ENCODE measurements at places on chromosomes 11 and 22.

DNA sequence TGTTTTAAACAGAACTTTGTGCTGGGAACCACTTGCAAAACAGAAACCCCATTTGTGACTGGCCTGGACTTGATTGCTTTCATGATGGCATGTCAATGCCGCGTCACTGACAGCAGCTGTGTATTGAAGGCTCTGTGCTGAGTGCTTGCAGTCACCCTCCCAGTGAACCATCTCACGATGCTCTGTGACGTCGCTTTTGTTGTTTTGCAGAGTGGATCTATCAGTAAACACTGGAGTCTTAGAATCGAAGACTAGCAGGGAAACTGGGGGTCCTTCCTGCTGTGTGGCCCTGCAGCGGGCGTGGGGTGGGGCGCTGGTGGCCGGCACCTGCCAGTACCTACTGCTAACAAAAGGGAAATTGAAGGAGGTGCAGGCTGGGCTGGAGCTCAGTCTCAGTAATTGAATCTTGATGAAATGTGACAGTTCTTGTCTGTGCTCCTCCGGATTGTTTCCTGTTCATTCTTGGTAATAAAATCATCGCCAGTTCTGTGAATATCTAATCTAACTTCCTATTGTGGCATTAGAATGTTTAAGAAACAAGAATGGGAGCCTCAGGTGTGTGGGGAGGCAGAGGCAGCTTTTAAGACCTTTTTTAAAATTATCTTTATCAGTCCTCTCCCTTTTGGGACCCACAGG, 50.5 kb upstream of the PARVG start:
- DNase-seq, result no peak

- DNase-seq, result no peak
Measured at GRCh38 chr11:127109796-127110480, 109.4 kb upstream of the KIRREL3 start.

- no peak for DNase-seq
Measured at GRCh38 chr11:75293903-75294302, 53.3 kb downstream of the TPBGL start.

DNA sequence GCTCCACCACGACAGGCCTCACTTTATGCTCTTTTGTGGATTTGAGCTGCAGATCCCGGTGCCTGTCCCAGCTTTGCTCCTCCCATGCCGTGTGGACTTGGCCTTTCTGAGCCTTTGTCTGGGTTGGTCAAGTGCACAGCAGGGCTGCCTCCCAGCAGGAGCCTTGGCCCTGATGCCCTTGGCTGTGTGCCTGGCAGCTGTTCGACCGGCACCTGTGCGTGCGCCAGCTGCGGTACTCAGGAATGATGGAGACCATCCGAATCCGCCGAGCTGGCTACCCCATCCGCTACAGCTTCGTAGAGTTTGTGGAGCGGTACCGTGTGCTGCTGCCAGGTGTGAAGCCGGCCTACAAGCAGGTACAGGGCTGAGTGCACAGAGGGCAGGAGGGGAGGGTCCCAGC, 46.5 kb downstream of the MYO7A start:
- DNase-seq, result no peak

DNA sequence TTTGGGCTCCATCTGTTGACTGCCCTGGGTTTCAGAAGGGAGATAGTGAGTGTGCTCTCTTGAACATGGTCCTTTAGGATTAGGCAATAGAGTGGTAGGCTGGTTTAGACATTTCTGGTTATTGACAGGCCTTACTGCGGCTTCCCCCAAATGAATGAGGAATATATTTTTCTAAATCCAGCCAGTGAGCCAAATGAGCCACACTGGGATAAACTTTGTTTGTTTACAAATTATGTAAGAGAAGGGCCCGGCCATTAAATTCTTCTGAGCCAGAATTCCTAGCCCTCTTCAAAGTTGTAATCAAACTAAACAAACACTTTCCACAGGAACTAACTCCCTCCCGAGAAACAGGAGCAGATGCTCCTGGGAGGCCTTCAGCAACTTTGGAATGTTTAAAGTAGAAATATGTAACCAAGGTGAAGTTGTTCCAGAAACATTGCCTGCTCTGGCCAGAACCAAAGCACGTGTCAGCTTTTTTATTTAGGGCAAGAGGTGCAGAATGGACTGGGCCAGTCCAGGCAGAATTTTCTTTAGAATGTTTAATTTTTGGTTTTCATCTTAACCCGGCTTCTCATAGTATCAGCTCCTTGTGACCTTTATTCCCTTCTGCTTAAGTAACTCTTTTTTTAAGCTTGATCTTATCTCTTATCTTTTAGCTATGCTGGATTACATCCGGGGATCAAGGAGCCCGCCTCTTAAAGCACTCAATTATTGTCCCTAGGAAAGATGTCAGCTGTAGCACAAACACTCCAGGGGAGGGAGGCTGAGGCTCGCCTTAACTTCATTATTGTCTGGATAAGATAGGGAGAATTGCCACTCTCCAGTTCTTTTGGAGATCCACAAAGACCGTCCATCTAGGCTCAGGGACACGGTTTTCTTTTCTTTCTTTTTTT, 28.7 kb downstream of the ZNRF3 start:
- DNase-seq, result no peak

DNA sequence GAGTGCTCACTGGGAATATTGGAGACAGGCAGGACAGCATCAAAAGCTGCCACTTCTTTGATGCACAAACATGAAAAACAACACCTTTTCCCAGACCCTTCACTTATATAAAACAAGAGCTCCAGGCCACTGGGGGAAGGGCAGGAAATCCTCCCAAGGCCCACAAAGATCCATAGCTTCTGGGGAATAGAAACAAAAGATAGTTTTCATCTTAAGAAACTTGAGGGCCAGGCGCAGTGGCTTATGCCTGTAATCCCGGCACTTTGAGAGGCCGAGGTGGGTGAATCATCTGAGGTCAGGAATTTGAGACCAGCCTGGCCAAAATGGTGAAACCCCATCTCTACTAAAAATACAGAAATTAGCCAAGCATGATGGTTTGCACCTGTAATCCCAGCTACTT, 15.3 kb downstream of the RTL6 start:
- no peak for DNase-seq

DNA sequence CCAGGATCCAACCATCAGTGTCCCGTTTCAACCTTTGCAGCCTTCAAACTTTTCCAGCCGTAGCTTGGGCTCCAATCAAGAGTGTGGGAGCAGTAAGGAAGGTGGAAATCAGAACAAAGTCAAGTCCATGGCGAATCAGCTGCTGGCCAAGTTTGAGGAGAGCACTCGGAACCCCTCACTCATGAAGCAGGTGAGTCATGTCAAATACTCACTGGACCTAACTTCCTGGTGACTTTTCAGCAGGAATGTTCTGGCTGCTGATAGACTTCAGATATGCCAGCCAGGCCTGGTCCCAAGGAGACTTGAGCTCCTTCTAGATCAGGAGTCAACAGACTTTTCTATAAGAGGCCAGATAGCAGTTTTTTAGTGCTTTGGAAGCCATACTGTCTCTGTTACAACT, 129.0 kb downstream of the MICAL2 start:
- no peak for DNase-seq

DNA sequence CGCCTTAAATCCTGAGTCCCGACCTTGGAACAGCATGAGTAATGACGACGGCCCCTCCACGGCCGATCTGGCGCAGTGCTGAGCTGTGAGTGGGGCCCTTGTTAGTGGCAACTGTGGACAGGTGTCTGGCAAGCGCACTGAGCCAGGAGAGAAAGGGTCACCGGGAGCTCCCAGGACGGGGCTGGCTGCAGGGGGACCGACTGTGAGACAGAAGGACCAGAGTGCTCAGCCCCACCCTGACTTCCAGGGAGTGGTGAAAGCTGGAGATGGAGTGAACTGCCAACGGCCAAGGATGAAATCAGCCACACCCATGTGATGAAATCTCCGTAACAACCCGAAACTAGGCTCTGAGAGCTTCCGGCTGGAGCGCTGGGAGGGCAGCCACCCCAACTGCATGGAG, 228.6 kb downstream of the BRD1 start:
- DNase-seq, result no peak

- DNase-seq, result no peak
Measured at GRCh38 chr11:118060869-118061268, 16.0 kb upstream of the TMPRSS4 start.

DNA sequence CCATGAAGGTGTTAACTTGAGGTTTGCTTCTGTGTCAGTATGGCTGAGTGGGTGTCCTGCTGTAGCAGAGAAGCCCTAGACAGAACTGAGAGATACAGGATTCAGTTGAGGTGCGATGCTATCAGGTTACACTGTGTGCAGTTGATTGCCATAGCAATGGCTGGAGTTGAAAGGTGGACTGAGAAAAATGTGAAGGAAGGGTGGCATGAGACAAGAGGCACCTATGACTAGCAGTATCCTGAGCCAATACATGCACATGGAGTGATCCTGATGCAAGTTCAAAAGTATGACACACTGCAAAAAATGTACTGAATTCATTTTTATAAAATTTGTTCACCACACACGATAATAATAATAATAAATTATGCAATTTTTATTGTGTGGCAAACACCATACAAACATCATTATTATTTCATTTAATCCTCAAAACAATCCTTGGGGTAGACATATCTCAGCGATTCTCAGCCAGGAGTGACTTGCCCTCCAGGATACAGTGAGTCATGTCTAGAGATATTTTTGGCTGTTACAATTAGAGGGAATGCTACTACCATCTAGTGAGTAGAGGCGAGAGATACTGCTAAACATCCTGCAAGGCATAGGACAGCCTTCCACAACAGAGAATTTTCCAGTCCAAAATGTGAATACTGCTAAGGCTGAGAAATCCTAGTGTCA, 3.9 kb upstream of the PIWIL4 start:
- DNase-seq, result no peak

DNA sequence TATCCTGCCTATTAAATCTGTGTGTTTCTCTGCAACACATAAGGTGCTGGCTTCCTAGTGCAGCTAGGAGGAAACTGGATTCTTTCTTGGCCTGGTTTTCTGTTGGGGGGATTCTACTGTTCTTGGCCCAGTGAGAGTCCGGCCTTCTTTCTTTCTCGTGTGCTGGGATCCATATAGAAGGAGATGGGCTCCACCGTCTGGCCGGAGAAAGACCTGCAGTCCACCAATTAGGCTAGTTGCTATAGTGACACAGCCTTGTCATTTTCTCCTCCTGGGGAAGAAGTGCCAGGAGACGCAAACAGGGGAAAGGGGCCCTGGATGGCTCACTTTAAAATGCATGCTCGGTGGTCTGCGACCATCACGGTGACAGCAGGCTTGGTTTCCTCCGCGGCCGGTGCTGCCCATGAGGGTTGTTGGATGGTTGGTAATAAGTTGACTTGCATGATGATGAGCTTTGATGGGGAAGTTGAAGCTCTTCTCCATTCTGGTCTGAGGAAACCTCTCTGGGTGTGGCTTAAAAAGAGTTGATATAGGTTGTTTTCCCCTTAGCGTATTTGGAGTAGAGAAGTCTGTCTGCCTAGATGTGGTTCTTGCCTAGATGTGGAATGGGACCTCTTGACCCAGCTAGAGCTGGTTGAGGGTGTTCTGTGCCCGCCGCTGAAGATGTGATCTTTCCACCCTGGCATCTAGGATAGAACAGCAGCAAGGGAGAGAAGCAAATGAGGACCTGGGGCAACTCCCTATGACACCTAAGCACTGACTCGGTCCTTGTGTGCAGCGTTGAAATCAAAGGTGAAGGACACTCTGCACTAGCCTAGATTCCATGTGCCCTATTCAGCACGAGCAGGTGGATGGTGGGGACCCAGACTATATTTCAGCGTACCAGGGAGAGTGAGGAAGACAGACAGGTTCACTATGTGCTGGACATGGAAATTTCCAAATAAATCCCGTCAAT, 1335.0 kb downstream of the BRD1 start:
- no peak for DNase-seq

DNA sequence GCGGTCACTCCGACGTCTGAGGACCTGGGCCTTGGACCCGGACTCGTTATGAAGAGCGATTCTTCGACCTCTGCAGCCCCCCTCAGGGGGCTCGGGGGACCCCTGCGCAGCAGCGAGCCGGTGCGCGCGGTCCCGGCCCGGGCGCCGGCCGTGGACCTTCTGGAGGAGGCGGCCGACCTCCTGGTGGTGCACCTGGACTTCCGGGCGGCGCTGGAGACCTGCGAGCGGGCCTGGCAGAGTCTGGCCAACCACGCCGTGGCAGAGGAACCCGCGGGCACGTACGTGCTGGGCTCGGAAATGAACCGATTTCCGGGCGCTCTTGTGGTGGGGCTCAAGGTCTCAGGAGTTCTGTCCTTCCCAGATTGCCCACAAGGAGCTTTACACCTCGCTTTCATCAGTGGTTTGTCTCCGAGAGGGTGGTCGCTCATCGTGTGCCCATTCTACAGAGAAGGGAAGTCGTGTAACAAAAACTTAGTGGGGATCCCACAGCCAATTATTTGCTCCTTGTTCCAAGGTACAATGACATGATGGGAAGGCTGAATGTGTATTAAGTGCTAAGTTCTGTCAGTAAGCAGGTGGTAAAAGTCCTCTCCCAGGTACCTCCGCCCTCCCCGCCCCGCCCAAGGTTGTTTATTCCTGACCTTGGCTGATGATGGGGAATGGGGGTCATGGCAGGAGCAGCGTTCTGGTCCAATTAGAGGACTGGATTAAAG, 695 bp downstream of the PEX26 start:
- peak; percentile 29 for DNase-seq

- no peak for DNase-seq
Measured at GRCh38 chr11:44221992-44222391, 87.9 kb downstream of the ALX4 start.

DNA sequence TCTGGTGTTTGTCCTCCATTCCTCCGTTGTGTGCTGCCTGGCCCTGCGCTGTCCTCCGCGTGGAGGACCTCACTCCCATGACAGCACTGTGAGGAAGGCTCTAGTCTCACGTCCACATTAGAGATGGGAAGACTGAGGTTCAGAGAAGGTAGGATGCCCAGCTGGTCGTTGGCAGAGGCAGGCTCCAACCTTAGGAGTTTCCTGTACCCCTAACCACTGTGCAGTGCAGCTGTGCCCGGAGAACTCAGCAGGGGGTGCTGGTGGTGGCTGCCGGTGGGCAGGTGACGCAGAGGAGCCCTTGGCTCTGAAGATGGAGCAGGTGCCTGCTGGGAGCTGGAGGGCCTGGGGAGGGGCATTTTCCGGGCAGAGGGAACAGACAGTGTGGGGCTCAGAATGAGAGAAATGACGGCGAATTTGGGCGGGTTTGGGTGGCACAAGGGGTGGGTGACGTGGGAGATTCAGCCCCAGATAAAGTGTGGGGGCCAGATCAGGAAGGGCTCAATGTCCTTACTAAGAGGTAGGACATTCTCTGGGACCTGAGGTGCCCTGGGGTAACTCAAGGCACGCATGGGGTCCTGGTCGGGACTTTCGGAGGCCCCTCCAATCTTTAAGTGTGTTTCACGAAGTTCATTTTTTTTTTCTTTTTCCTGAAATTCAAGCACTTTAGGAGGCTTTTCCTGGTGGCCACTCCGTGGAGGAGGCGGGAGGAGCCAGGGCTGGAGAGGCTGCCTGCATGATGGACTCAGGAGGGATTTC, 535.0 kb downstream of the TBC1D22A start:
- DNase-seq, result no peak

GRCh38 chr22:43747058-43747457, 65.0 kb downstream of the EFCAB6 start:
- no peak for DNase-seq

GRCh38 chr11:70662691-70663098, 264.4 kb downstream of the CTTN start:
- no peak for DNase-seq
